ENCODE measurements at places on chromosomes 3 and 15. TPM values are rescaled to one million over a fixed set of nuclear protein-coding genes. Genes with fewer than 3 reads are reported as not detected.
A peak's percentile ranks its signal among the peaks of the same experiment; 100 is the strongest.

Gene TAGLN3
- total RNA-seq, result not detected

Gene GOLGA8G
- not detected for total RNA-seq

Gene IFT80
- total RNA-seq, result 24.9 TPM

- no peak for DNase-seq
These were observed 11.1 kb upstream of the UBE2Q2 start for GRCh38 chr15:75832114-75832513.

DNA sequence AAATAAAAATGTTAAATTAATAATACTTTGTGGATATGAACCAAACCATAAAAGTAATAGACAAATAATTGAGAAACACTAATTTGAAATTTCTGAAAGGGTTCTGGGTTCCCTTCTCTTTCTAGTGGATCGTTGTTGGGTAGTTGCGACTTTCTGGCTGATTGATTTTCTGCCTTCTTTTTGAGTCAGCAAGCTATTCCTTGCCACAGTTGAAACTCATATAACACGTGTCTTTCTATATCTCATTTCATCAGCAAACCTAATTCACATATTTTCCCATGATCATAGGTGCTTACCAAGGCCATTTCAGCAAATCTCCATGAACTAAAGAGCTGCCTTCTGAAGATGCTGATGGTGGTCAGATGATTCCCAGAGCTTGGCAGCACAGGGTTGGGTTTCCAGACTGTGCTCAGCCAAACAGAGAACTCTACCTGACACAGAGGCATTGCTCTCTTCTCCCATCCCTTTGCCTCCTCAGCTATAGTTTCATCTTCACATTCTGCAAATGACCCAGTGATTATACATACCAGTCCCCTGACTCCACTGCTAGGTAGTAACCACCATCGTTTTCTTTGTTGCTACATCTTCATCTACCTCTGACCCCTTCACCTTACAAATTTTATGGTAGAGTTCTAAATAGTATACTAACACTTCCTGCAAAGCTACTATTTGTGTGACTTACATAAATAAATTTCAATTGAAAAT, 383.9 kb upstream of the DPH6 start:
- no peak for DNase-seq

DNA sequence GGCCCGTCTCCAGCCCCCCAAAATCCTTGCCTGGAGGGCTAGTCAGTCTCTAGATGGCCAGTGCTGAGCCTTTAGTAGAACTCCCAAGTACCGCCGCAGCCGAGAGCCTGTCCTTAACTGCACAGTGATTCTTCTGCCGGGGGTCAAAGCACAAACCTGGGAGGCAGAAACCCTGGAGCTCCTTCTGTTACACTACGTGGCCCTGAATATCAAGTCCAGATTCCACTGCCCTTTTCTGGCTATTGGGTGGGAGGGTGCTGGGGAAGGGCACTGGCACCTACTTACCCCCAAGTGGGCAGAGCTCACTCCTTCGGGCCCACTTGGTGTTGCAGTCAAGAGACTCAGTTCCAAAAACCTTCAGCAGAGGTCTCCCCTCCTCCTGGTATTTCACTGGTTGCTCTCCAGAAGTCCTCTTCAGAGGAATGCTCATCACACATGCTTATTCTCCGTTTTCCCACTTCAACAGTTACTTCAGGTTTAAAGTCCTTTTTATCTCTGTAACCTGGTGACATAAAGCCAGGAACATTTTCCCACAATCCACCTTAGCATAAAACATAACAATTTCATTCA, 10.8 kb downstream of the PDHB start:
- peak; percentile 46 for DNase-seq

DNA sequence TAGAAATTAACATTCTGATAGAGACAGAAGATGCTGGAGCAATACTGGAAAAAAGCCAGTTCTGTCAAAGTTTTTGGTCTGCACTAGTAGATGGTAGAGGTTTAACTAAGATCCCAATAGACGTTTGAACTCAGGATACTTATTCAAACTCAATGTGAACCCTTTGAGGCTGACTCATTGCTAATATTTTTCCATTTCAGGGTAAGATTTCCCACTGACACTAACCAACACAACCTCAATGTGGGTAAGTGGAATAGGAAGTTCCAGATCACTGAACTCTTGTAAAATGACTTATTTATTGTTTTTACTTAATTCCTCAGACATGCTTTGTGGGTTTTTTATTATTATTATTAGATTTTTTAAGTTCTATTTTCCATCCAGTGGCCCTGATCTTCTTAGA, 1024.8 kb downstream of the EPHA3 start:
- DNase-seq, result no peak

Gene LRTM1
- not detected for total RNA-seq

Gene IGSF10
- 2.6 TPM for total RNA-seq

Measured in Caco-2 (cell line).